ENCODE measurements at places on chromosomes 12 and 14.

DNA sequence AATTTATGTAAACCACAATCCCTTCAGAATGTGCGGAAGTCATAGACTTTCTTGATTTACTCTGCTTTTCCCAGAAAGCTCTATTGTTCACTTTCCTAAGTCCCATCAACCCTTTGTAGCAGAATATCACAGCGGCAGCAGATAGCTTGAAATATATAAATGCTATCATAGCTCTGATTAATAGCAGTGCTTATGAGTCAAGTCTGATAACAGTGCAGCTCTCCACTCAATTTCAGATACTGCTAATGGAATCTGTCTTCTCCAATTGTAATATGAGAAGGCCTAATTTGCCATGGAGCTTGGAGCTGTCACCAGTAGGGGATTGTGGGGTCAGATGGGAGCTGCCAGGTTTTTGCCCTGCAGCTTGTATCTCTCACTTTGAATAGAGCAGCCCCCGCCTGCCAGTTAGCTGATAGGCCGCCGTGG lies 10.9 kb downstream of the TMEM260 start:
- DNase-seq: peak; percentile 21

DNA sequence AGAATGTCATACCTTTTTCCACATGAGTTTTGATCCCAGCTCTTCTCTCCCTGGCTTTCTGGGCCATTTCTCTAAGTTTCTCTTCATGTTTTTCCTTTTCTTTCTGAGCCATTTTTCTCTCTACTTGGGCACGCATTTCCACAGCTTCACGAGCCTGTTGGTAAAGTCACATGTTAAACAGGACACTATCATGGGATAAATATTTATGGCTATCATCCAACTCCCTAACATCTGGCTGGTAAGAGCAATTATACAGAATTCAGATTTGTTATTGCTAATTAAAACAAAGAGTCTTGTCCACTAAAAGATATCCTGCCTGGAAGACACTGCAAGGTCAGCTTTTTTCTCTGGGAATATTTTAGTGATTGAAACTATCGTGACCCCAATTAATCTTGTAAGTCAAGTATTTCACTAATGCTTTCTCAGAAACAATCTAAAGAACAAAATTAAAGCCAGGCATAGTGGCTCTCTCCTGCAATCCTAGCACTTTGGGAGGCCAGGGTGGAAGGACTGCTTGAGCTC lies 23.1 kb downstream of the SLIRP start:
- DNase-seq: no peak

DNA sequence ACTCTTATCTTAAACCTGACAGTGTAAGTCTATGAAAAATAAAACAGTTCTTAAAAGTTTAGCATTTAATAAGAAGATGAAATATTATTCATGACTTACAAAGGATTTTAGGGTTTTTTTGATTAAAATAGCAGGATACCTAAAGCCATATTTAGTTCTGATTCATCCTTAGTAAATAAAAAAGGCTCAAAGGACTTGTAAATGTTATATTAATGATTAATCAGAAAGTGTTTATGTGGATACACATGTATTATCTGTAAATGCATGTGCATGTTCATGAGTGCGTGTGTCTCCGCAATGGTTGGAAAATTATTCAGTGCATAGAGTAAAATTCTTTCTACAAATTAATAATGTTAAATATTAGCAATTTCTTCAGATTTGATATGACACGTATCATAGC lies 4.4 kb downstream of the KLRF1 start:
- DNase-seq: no peak

GRCh38 chr14:99246536-99247097 lies 25.4 kb downstream of the BCL11B start:
- DNase-seq: no peak

- DNase-seq: no peak
These were observed 10.3 kb downstream of the RERGL start for GRCh38 chr12:18079541-18080246.

GRCh38 chr14:68231898-68232297 lies 412.3 kb downstream of the RAD51B start:
- DNase-seq: no peak

Data from DMS 273 treated with DMSO at 0.1 percent for 48 hours (cell line).